Pancreas (tissue), 10 donors: ENCODE measurements at places on chromosomes 5 and 9. TPM values are rescaled to one million over a fixed set of nuclear protein-coding genes. Genes with fewer than 3 reads are reported as not detected.

- no peak for DNase-seq
These were observed 551.2 kb upstream of the KLF4 start for GRCh38 chr9:108040783-108041182.

DMRT3 gene
- not detected for total RNA-seq

- DNase-seq, result no peak
These were observed 66.7 kb upstream of the PRDM9 start for GRCh38 chr5:23440703-23441102.

ENTREP1 gene
- 2.7 TPM for total RNA-seq

SAXO1 gene
- 0.19 TPM for total RNA-seq

DNA sequence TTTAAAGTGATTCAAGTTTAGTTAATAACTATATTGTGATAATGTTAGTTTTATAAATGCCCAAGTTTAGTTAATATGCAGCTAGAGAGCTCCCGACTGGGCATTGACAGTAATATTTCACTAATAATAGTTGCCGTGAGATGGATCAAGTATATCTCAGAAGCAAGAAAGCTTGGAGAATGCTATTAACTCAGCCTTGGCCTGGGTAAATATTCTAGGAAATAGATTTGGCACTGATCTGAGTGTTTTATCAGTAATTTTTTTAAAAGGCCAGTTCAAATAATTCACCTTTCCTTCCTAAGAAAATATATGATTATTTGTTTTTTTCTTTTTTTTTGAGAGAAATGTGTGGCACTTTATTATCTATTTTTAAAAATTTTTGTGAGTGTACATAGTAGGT, 305.3 kb downstream of the CSNK1G3 start:
- DNase-seq, result no peak

- no peak for DNase-seq
These were observed 114.8 kb upstream of the FCN2 start for GRCh38 chr9:134765785-134766184.

DNA sequence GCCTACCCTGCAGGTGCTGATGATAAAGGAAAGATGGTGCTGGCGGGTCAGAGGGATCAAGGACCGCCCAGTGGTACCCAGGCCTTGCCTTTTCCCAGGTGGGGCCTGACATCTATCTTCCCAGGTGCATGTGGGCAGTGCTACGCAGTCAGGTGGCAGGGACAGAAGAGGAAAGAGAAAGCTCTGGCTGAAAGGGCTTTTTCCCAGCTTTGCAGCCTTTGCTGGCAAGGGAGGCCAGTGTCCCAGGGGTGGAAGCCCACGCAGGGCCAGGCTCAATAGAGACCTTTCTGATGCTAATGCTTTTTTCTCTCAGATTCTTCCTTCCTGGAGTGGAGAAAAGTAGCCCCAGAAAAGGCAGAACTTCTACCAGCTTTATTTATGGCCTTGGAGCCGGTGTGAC, 36.7 kb downstream of the FABP6 start:
- DNase-seq, result no peak

RAB3C gene
- 9.0 TPM for total RNA-seq

- DNase-seq, result no peak
These were observed 297.2 kb downstream of the SPOCK1 start for GRCh38 chr5:137201876-137202275.

GRCh38 chr5:113181853-113182490, 205.4 kb downstream of the DCP2 start:
- DNase-seq, result no peak

DNA sequence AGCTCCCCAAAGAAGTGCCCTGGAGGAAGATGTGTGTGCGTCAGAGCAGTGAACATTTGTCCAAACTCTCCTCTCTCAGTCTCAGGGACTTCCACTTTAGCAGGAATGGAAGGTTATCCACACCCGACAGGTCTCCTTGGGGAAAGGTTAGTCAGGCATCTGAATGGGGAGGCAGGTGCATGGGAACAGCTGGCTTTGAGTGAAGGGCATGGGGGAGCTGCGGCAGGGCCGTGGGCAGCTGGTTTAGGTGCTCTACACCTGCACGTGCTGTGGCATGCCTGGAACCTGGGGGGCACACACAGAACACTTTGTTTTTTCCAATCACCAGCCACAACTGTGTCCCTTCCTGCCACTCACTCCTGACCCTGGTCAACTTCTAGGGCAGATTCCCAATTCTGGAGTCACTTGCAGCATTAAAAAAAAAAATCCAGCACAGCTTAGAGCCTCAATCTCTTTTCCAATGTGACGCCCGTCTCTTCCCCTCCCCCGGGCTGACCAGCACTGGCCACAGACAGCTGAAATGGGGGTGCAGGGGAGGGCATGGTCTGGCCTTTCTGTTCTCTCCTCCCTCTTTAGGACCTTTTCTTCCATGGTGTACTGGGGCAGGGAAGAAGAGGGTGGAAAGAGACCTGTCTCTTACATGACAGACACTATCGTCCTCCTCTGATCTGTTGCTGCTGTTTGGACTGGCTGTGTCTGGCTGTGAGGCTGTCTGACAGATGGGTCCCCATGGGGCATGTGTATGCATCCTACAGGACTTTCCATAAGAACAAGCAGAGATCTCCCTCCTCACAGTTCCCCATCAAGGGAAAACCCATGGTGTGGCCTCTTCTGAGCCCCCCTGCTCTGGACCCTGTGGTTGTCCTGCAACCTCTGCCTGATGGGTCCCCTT, 9.5 kb upstream of the IL3 start:
- peak; percentile 14 for DNase-seq

GRCh38 chr9:136848393-136849037, 694 bp upstream of the PHPT1 start:
- peak; percentile 68 for DNase-seq

TRIM14 gene
- total RNA-seq, result 4.3 TPM

- no peak for DNase-seq
These were observed 133.7 kb downstream of the NUDT12 start for GRCh38 chr5:103428923-103429322.

FBP2 gene
- total RNA-seq, result not detected

- no peak for DNase-seq
These were observed 38.7 kb downstream of the VCAN start for GRCh38 chr5:83510260-83510659.

DNA sequence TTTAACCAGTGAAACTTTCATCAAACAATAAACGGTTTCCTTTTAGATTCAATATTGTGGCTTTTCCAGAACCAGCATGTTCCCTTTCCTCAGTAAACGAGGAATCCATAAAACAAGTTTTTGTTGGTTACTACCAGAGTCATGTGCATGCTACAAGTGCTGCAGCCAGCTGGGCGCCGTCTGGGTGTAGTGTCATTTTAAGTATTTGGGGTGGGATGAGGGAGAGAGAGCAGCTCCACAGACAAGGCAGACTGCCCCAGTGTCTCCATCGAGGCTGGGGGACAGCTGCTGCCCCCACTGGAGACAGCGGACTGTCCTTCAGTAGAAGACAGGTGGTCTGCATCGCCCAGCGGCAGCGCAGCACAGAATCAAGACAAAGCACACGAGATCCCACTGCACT, 17.3 kb downstream of the ARPC5L start:
- no peak for DNase-seq

GRCh38 chr5:72598401-72599064, 91.3 kb upstream of the ZNF366 start:
- DNase-seq, result no peak

ANKRD34B gene
- total RNA-seq, result not detected

- DNase-seq, result no peak
These were observed 12.8 kb downstream of the LRRC8A start for GRCh38 chr9:128894764-128895163.

- DNase-seq, result peak; percentile 78
These were observed 34.6 kb upstream of the WDR38 start for GRCh38 chr9:124818431-124819281.

FOXI1 gene
- total RNA-seq, result 0.09 TPM

DNA sequence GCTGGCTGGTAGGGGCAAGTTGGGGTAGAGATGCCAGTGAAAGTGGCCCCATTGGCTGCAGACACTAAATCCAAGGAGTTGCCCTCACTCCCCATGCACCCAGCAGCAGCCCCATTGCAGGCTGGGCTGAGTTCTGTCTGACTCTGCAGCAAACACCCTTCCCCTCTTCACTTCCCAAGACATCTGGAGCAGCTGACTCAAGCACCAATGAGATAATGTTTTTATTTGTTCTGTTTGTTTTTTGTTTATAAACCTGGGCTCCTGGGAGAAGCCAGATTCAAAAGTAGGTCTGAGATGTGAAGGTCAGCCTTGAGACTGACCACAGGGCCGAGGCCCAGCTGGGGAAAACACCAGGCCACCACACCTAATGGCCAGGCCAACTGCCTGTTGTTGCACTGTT, 545.9 kb upstream of the KLF4 start:
- DNase-seq, result no peak
